Activated T-cell treated with anti-CD3 and anti-CD28 coated beads, Interleukin-2, amount 50 U/mL, for 72 hours (primary cell): ENCODE measurements at places on chromosomes 6 and 20.
A peak's percentile ranks its signal among the peaks of the same experiment; 100 is the strongest.

- peak; percentile 44 for DNase-seq
Measured at GRCh38 chr20:41004531-41005360, 23.9 kb upstream of the TOP1 start.

DNA sequence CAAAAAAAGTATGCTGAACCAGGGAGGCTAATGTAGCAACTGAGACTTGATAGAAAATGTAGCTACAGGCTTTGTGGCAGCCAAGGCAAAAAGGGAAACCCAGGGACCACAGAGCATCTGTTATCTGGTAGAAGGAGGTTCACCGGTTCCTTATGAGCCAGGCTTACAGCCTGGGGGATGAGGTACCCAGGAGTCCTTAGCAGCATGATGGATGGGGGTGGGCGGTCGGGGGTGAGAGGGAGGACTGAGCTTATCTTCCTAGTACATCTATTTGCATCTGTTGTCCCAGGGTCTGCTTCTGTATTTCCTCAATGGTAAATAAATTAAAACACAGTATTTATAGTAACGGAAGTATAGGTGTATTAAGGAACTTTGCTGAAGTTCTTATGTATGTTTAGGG, 1.1 kb upstream of the GDAP1L1 start:
- DNase-seq, result no peak

DNA sequence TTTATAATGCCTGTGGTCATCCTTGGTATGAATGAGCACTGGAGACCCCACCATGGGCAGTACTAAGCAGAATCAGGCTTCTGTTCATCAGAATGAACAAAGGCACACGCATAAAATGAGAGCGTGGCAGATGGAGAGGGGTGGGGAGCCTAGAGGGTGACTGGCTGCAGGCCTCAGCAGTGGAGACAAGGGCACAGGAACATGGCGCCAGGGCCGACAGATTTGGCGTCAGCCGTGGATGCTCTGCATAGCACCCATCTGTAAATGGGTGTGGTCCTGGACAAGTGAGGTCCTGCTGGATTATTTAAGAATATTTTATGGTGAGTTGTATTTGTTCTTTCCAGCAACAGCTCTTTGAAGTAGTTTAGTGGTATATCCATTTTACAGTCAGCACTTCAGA, 33.1 kb downstream of the E2F3 start:
- no peak for DNase-seq

DNA sequence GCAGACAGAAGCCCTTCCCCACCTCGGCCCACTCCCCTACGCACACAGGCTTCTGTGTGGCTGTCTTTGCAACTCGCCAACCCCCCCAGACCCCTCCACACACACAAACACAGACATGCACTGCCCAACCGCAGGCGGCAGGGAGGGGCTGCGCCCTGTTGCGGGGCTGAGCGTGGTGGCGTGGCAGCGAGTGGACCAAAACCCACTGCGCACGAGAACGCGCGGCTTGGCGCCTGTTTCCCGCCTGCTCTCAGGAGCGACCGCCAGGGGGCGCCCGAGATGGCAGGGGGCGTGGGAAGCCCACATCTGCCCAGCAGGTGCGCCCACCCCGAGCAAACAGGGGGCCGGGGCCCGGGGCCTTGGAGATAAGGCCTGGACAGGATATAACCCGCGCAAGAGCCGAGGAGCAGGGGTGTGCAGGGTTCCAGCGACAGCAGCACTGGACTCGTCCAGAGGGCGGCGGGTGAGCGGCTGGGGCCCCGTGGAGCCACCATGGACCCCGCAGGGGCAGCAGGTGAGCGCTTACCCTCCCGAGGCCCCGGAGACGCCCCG, at the start of gene RBPJL:
Gene RBPJL (plus strand): TSS at position 410 of the 552 bp plus-strand sequence. CDS start 83 bp downstream, at position 493.
- peak; percentile 62 for DNase-seq

DNA sequence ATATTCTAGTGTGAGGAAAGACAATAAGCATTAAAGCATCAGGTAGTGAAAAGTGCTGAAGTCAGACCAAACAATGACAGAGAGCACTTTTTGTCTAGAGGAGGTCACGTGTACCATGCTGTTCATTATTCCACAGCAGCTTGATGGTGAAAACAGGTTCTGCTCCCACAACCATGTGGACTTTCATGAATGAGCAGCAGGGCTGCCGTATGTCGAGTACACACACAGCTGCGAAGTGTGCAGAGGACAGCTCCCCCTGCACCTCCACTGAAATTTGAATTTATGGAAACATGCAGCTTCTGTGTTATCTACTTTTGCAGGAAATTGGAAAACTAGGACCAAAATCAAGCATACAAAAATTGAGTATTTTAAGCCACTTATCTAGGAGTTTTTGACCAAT, 85.3 kb downstream of the MAP7 start:
- no peak for DNase-seq

DNA sequence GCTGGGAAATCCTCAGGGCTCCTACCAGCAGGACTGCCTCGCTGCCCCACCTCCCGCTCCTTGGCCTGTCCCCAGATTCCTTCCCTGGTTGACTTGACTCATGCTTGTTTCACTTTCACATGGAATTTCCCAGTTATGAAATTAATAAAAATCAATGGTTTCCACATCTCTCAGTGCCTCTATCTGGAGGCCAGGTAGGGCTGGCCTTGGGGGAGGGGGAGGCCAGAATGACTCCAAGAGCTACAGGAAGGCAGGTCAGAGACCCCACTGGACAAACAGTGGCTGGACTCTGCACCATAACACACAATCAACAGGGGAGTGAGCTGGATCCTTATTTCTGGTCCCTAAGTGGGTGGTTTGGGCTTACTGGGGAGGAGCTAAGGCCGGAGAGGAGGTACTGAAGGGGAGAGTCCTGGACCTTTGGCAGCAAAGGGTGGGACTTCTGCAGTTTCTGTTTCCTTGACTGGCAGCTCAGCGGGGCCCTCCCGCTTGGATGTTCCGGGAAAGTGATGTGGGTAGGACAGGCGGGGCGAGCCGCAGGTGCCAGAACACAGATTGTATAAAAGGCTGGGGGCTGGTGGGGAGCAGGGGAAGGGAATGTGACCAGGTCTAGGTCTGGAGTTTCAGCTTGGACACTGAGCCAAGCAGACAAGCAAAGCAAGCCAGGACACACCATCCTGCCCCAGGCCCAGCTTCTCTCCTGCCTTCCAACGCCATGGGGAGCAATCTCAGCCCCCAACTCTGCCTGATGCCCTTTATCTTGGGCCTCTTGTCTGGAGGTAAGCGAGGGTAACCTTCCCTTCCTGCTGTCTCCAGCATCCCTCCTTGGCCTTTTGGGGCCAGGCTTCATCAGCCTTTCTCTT, at the start of gene CFB:
Gene CFB (plus strand): TSS at position 589 of the 863 bp plus-strand sequence. CDS start 127 bp downstream, at position 716.
- no peak for DNase-seq

GRCh38 chr6:7723041-7723447, 2.9 kb upstream of the BMP6 start:
- peak; percentile 71 for DNase-seq

- DNase-seq, result no peak
Measured at GRCh38 chr6:167499161-167499660, 174.3 kb downstream of the TTLL2 start.

DNA sequence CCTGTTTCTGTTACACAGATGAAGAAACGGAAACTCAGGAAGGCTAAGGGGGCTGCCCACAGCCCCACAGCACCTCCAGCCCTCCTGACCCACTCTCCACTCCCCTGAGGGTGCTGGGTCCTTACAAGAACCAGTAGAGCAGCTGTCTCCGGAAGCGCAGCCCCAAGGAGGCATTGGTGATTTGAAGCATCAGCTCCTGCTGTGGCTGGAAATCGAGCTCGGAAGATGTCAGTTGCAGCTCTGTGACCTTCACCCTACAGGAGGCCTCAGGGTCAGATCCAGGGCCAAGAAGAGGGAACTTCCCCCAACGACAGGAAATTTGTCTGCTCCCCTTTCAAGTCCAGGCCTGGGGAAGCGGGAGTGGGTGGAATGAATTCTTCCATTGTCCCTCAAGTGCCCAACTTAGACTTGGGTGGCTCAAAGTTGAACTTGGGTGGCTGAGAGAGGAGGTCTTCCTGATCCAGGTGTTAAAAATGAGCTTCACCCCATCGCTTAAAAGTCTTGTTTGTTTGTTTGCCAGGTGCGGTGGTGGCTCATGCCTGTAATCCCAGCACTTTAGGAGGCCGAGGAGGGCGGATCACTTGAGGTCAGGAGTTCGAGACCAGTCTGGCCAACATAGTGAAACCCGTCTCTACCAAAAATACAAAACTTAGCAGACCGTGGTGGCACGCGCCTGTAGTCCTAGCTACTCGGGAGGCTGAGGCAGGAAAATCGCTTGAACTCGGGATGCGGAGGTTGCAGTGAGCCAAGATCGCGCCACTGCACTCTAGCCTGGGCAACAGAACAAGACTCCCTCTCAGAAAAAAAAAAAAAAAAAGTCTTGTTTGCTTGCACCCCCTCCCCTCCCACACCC, 1.9 kb downstream of the PLTP start:
- no peak for DNase-seq

GRCh38 chr6:142945049-142945445, at the start of gene HIVEP2:
HIVEP2 (minus strand) TSS chr6:142945176; CDS start chr6:142774738, 170,438 bp downstream.
- peak; percentile 84 for DNase-seq

GRCh38 chr20:3740615-3741301, 8.3 kb downstream of the HSPA12B start:
- DNase-seq, result no peak
